ENCODE measurements at places on chromosomes 1 and 21.

GRCh38 chr1:197838836-197839235, 63.6 kb upstream of the DENND1B start:
- no peak for DNase-seq

DNA sequence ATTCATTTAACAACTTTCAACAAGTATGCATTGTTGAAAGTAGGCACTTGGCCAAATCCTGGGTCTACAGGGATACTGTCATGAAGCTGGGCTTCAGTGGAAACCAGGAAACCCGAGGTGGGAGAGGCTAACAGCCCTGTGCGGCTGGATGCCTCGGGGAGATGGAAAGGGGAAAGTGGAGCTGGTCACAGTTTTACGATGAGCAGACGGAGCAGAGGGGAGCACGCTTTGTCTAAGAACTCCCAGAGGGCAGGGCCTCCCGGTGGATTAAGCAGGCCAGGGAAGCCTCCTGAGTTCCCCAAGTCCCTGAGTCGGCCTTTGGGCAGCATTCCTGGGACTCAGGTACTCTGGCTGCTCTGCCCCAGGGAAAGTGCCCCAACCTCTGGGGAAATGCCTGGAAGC, 23.8 kb downstream of the STUM start:
- DNase-seq: no peak

GRCh38 chr21:32887026-32887425, 115.5 kb upstream of the PAXBP1 start:
- DNase-seq: no peak

GRCh38 chr1:240210026-240210425, 118.3 kb downstream of the FMN2 start:
- DNase-seq: no peak

GRCh38 chr1:8753736-8754135, 63.7 kb downstream of the RERE start:
- DNase-seq: no peak

GRCh38 chr1:7898962-7899361, 41.7 kb downstream of the TNFRSF9 start:
- no peak for DNase-seq

- no peak for DNase-seq
Measured at GRCh38 chr1:218350801-218351266, 5.7 kb downstream of the TGFB2 start.
